Posterior vena cava (tissue), 2 donors: ENCODE measurements at places on chromosomes 16 and 17.
A peak's percentile ranks its signal among the peaks of the same experiment; 100 is the strongest.

GRCh38 chr17:3959921-3960601 lies 4.2 kb downstream of the ATP2A3 start:
- no peak for DNase-seq

GRCh38 chr17:73998653-73999645 lies 204.5 kb upstream of the RPL38 start:
- DNase-seq: no peak

DNA sequence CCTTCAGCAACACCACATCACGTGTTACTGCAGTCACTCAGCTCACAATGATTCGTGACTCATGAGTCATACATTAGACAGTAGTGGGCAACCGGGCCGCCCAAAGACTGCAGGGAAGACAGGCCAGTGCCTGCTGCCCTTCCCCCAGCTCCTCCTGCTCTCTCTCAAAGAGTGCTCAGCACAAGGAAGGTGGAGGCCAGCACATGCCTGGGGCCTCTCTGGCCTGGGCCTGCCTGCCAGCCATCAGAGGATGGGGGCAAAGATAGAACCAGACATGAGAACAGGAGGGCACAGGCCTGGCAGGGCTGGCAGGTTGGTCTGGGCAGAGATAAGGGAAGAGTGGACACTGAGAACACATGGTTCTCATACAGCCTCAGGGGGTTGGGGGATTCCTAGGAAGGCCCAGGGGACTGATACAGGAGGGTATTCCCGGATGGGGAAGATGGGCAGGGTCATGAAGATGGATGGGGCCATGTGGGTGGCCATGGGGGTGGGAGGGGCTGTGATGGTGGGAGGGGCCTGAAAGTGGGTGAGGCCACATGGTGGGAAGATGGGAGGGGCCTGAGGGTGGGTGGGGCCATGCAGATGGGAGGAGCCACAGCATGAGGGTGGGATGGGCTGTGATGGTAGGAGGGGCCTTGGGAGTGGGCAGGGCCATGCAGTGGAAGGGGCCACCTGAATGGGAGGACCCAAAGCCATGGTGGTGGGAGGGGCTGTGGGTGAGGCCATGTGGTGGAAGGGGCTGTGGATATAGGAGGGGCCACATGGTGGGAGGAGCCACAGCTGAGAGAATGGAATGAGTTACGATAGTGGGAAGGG lies 29.0 kb downstream of the KATNB1 start:
- DNase-seq: no peak

- DNase-seq: no peak
Observed at GRCh38 chr16:78984324-78984723, 616.2 kb downstream of the MAF start.

DNA sequence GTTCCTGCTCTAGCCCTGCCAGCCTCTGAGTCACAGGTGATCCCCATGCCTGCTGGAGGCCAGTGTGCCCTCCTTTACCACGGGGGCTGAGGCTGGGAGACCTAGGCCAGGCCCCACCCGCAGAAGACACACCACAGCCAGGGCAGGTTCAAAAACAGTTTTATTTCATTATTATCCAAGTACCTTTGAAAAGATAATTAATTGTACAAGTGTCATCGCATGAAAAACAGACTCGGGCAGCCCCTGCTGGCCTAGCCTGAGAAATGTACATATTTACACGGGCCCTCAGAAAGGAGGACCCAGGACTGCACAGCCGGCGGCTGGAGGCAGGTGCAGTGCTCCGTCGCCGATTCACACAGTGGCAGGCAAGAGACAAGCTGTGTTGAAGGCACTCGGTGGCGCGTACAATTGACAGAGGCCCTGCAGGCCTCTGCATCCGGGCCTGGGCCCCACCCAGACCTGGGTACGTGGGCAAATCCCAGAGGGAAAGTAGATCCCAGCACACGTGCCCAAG lies 4.4 kb downstream of the PDIA2 start:
- DNase-seq: no peak

DNA sequence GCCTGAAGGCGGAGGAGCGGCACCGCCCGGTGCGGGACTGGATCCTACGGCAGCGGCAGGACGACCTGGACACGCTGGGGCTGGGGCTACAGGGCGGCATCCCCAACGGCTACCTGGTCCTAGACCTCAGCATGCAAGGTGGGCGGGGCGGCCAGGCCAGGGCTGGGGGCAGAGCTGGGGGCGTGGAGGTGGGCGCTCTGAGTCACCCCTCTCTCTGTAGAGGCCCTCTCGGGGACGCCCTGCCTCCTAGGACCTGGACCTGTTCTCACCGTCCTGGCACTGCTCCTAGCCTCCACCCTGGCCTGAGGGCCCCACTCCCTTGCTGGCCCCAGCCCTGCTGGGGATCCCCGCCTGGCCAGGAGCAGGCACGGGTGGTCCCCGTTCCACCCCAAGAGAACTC lies 7.9 kb downstream of the MSLN start:
- DNase-seq: no peak

DNA sequence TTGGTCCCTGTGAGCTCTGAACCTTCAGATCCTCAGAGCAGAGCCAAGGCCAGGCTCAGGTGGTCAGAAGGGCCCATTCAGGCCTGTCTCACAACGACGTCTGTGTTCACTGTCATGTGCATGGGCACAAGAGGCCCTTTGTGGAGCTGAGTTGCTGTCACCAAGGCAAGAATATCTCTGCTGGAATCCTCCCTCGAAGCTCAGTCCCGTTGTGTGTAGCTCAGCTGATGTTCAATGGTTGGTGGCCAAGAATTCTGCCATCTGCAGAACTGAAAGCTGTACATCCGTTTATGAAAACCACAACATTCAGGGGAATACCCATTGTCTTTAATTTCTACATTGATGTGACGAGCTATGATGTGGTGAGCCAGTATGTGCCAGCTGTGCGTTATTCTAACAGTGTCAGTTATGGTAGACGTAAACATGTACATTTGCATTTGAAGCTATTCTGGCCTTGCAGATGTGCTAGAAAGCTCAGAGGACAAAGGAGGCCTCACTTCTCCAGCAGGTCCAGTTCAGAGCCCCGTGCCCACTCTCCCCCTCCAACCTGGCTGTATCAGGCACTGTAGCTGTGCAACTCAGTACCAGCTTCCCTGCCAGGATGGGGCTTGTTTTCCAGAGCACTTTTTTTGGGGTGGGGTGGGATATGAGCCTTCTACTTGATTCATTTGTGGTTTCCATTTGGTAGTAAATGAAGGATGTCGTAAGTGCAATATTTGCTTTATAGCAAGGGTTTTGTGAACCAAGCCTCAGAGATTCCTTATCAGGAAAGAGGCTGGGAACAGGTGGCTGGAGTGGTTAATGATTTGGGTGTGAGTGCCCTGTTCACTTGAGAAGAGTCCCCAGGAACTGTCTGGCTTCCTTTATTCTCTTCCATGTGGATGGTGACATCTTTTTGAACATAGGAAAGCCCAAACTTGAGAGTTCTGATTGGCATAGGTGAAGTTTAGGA lies 56.1 kb downstream of the B9D1 start:
- DNase-seq: peak; percentile 49

DNA sequence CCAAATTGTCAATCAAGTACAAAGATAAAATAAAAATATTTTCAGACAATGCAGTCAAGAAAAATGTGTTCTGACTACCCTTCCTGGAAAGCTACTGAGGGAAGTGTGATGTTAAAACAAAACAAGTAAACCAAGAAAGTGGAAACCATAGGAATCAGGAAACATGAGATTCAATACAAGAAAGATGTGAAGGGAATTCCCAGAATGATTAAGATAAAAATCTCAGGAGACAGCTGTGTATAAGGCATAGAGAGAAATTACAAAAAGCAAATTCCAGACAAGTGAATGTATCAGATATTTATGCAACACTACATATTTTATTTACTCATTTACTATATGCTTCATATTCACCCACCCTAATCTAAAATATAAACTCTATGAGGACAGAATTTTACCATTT lies 32.2 kb downstream of the TRIM37 start:
- no peak for DNase-seq

- no peak for DNase-seq
Observed at GRCh38 chr16:12255919-12256665, 279.6 kb downstream of the SNX29 start.

DNA sequence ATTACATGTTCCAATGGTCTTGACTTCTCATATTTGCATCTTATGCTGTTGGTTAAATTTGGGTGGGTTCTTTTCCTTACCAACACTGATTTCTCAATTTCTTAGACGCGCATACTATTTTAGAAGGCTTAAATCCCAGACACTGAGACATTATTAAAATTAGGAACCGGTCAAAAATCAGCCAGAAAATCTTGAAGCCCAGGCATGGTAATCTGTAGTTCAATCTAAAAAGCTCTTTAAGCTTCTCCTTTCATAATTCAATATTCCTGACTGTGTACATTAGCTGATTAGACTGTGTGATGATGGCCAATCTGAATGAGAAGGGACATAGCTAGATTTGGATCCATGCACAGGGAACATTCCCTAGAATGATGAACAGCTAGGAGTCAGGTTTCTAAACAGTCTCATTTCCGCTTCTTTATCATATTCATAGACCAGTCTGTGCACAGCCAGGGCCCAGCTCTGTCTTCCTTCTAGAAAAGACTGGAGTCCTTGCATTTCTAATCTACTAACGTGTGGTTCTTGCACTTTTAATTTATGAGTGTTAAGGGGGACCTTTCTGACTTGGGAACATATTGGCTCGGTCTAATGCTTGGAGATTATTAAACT lies 189.3 kb downstream of the AATF start:
- no peak for DNase-seq

GRCh38 chr16:4052801-4053293 lies 63.4 kb downstream of the ADCY9 start:
- no peak for DNase-seq

DNA sequence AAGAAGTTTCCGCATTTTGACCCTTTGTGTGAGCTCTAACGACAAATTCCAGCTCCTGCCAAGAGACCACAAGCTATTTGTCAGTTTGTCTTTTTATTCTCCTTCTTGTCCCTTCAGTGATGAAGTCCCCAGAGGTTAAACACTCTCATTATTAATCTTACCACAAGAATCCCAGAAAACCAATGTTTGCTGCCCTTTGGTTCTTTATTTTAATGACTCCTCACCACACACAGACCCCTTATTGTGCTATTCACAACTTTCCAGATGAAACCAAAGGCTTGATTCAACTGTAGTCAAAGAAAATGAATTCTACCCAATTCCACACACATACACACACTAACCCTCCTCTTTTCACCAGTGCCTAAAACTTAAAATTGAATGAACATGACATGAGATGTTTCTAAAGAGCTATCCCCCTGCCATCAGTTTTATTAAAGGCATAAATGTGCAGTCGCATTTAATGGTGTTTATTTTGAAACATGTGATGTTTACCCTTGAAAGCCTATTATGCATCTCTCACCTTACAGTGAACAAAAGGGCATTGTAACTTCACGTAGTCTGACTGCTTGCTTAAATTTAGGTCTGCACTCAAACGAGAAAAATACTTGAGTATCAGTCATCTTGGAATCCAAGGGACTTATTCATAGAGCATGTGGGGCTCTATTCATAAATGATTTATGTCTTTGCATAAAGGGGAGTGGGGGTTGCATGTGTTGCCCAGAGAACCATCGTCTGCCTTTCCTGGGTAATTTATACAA lies 44.1 kb downstream of the PCTP start:
- no peak for DNase-seq

DNA sequence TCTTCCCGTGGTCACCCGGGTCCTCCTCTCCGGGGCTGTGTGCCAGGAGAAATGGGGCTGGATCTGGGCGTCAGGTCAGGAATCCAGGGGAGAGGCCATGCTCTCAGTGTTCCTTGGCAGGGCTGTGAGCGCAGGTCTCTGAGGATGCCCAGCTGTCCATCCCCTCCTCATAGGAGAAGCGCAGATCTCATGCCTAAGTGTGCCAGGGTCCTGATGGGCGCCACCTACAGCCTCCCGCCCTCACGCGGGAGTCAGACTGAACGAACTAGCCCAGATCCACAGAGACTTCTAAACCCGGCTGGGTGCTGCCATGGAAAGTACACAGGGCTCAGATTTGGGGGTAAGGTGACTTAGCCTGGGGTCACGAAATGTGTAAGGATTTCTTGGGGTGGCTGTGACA lies 24.3 kb downstream of the MGRN1 start:
- DNase-seq: no peak

DNA sequence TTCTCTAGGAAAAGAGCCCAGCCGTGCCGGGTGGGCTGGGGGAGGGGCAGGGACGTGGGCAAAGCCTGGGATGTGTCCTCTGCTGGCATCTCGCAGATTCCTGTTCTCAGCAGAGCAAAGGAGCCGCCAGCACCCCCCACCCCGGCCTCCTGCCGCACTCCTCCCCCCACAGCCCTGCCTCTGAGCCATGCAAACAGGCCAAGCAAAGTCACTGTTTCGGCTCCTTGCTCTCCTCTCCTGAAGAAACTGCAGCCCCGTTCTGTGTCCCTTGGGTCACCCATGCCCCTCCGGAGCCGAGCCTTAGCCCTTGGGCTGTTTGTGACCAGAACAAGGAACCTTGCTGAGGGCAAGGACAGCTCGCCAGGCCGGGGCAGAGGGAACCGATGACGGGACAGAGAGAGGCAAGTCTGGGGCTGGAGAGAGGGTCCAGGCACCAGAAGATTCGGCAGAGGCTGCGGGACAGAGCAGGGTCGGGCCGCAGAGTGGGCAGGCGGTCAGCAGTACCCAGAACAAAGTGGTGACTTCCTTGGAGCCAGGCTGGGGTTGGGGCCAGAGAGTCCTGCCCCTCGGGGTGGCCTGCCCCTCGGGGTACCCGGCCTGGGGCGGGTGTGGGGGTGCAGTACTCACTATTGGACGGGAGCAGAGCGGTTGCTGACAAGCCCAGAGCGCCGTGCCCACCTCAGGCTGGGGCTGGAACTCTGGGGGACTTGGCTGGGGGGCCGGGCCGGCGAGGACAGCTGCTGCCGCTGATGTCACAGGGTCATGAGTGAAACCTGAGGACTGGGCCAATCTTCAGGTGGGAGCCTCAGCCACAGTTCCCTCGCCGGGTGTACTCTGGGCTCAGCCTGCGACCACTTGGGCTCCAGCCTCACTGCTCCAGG lies 9.2 kb upstream of the PRR29 start:
- peak; percentile 67 for DNase-seq

GRCh38 chr17:10116267-10116666 lies 82.1 kb downstream of the GAS7 start:
- peak; percentile 82 for DNase-seq

GRCh38 chr17:56521414-56522141 lies 71.9 kb upstream of the NOG start:
- DNase-seq: no peak

- DNase-seq: no peak
Observed at GRCh38 chr16:83011939-83012338, 385.2 kb downstream of the CDH13 start.

DNA sequence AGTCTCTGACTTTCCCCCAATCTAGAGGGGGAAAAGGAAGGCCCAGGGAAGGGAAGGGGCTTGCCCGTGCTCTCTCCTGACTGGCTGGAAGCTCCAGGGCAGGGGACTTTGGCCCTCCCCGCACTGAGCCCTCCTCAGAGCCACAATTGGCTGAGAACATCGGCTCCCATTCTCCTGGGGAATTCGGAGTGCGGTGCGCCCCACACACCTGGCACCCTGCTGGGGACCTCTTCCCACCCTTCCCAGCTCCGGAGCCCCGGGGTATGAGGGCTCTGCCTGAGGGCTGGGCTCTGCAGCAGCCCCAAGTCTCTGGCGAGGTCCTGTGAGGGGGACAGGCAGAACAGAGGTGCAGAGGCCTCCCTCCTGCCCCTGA lies 36.0 kb downstream of the PIMREG start:
- no peak for DNase-seq

- no peak for DNase-seq
Observed at GRCh38 chr16:57502048-57502775, 15.9 kb upstream of the DOK4 start.
